ENCODE measurements at places on chromosomes 12 and 14. TPM values are rescaled to one million over a fixed set of nuclear protein-coding genes. Genes with fewer than 3 reads are reported as not detected.
A peak's percentile ranks its signal among the peaks of the same experiment; 100 is the strongest.

GRCh38 chr12:116922194-116922897, 11.6 kb downstream of the FBXW8 start:
- no peak for DNase-seq

ZFHX2 gene
- 0.03 TPM for total RNA-seq

DNA sequence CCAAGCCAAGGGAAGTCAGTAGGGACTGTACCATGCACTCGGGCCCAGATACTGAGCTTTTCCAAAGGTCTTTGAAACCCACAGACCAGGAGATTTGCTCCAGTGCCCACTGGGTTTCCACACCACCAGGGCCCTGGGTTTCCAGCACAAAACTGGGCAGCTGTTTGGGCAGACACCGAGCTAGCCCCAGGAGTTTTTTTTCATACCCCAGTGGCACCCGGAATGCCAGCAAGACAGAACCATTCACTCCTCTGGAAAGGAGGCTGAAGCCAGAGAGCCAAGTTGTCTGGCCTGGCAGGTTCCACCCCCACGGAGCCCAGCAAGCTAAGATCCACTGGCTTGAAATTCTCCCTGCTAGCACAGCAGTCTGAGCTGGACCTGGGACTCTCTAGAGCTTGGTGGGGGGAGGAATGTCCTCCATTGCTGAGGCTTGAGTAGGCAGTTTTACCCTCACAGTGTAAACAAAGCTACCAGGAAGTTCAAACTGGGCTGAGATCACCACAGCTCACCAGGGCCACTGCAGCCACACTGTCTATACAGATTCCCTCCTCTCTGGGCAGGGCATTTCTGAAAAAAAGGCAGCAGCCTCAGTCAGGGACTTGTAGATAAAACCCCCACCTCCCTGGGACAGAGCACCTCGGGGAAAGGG, 793.7 kb downstream of the RPS29 start:
- DNase-seq, result no peak

SLC25A47 gene
- total RNA-seq, result 0.06 TPM

- no peak for DNase-seq
These were observed 41.8 kb upstream of the SLC6A15 start for GRCh38 chr12:84954415-84954814.

GRCh38 chr14:50599700-50600444, 39.9 kb downstream of the ATL1 start:
- peak; percentile 50 for DNase-seq

GRCh38 chr14:37858733-37859132, 263.3 kb downstream of the TTC6 start:
- DNase-seq, result no peak

GRCh38 chr12:104958805-104959334, 780 bp upstream of the SLC41A2 start:
- DNase-seq, result no peak

DNA sequence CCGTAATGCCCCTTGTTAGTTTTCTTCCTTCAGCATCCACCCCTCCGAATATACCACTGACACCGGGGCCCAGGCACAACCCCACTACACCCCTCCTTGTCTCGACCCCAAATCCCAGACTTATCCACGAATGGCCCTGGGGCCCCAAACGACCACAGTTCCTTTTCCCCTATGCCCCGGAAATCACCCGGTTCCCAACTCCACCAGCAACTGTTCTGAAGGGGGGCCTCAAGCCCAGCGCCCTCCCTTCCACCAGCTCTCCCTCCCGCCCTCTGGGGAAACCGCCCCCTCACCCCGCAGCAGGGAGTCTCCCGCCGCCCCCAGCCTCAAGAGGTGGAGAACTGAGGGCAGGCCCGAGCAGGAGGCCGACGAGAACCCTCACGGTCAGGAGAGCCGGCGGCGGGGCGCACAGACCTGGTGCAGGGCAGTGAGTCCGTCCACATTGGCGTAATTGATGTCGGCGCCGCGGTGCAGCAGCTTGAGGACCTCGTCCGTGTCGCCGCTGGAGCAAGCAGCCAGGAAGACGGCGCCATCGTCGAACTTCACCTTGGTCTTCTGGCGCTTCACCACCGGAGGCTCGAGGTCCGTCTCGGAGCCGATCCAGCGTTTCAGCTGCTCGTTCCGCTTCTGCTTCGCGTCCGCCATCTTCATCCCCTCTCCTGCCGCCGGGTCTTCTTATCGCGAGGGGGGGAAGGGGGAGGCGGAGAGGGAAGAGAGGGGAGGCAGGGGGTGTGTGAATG, 446 bp downstream of the PPP1R12A start:
- peak; percentile 40 for DNase-seq

- no peak for DNase-seq
These were observed 172.8 kb downstream of the KTN1 start for GRCh38 chr14:55752580-55753390.

ZNF664 gene
- total RNA-seq, result 59.4 TPM

- DNase-seq, result no peak
These were observed 326.0 kb downstream of the RAD51B start for GRCh38 chr14:68145539-68145938.

GRCh38 chr14:54440037-54440436, 1.1 kb downstream of the CNIH1 start:
- no peak for DNase-seq

GRCh38 chr14:24055971-24056799, 4.4 kb downstream of the CARMIL3 start:
- DNase-seq, result no peak

INSM2 gene
- total RNA-seq, result 0.17 TPM

DNA sequence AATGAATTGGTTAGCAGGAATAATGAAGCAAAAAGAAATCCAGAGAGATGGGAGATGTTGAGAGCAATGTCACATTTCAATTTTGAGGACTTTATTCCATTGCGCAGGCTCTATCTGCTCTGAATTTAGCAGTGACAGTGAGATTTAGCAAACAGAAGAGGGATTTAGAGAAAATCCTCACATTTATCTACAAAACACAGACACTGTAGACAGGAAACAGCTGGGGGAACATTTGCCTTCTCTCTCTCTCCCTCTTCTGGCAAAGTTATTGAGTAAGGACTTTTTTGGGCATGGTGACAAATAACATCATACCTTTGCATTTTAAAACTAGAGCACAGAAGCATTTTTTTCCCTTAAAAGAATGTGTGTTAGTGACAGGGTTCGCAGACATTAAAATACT, at the start of gene IGF1:
Gene IGF1, minus strand, starts transcription at position 158 of the 400 bp plus-strand sequence. CDS start 182 bp downstream, outside the sequence.
- no peak for DNase-seq

- no peak for DNase-seq
These were observed 332.7 kb upstream of the NOVA1 start for GRCh38 chr14:26930576-26930975.

DNA sequence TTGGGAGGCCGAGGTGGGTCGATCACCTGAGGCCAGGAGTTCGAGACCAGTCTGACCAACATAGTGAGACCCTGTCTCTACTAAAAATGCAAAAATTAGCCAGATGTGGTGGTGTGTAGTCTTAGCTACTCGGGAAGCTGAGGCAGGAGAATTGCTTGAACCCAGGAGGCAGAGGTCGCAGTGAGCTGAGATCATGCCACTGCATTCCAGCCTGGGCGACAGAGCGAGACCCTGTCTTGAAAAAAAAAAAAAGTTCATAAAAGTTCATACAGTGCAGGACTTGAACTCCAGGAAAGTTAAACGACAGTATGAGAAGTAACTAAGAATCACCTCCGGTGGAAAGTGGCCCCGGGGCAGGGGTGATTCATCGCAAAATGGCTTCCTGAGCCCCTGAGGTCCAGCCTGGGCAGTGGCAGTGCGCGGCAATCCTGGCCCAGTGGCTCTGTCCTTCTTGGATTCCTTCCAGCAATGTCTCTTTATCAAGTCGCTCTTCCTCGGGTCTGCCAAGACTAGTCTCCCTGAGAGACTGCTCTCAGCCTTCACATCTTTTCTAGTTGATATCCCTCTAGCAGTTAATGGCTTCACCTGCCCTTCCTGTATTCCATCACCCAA, 16.7 kb upstream of the MAP1LC3B2 start:
- DNase-seq, result peak; percentile 57

DNA sequence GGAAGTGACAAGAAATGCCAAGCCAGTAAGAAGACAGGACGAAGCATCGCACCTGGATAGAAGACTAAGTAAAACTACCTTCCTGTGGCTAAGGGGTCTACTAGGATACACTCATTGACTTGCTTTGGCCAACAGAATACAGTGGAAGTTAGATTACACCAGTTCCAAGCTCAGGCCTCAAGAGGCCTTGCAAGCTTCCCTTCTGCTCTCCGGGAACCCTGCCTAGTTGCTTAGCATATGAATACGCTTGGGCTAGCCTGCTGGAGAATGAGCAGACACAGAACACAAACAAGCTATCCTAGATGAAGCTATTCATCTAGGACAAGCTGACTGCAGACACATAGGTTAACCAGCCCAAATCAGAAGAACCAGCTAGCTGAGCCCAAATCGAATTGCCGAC, 97.0 kb downstream of the DPF3 start:
- DNase-seq, result peak; percentile 45

- no peak for DNase-seq
These were observed 157.0 kb downstream of the FLRT2 start for GRCh38 chr14:85686908-85687307.

- DNase-seq, result no peak
These were observed 85.9 kb downstream of the TMEM117 start for GRCh38 chr12:43921666-43922337.

DNA sequence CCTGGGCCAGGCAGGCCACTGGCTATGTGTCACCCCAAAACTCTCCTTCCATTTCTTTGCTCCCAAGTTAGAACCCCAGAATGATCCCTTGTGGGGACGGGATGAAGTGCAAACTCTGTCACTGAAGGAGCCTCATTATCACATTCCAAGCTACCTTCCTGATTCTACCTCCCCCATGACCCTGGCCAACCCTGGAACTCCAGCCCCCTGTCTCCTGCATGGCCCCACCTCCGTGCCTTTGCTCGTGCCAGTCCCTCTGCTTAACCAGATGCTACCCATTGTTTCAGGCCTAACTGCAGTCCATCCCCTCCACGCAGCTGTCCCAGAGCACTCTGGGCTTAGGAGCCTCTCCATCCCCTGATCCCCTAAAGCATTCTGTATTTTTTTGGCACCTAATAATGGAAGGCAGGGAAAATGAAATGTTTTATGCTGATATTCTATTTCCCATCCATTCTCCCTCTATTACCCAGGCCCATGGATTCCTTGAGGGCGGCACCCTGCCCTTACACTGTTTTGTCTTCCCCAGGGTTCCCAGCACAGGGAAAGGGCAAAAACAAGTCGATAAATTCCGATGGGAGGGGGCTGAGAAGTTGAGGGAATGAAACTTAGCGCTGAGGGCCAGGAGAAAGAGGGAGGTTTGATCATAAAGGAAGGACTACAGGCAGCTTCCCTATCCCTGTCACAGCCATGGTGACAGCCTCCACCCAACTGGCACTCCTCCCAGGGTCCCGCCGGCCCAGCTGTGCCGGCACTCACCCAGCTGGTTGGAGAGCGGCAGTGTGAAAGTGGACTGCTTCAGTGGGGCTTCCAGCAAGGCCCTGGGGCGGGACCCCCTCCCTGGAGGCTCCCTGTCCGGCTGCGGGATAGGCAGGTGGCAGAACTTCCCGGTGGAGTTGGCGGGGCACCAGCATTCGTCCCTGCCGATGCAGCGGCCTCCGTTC, 58.1 kb downstream of the ISCA2 start:
- DNase-seq, result no peak

KRT72 gene
- total RNA-seq, result not detected

GLS2 gene
- 1.2 TPM for total RNA-seq

GYS2 gene
- not detected for total RNA-seq

GRCh38 chr12:124622331-124622730, 54.9 kb upstream of the NCOR2 start:
- no peak for DNase-seq

DNA sequence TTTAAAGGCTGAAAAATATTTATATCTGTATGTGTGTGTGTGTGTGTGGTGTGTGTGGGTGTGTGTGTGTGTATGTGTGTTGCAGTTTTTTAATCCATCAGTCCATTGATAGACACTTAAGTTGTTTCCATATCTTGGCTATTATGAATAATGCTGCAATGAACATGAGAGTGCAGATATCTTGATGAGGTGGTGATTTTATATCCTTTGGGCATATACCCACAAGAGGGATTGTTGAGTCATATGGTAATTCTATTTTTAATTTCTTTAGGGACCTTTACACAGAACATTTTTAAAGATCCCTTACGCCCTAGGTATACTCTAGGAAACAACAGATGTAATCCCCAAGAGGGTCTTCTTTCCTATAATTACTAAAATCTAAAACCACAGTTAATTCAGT, 154.5 kb upstream of the CLEC14A start:
- no peak for DNase-seq

DNA sequence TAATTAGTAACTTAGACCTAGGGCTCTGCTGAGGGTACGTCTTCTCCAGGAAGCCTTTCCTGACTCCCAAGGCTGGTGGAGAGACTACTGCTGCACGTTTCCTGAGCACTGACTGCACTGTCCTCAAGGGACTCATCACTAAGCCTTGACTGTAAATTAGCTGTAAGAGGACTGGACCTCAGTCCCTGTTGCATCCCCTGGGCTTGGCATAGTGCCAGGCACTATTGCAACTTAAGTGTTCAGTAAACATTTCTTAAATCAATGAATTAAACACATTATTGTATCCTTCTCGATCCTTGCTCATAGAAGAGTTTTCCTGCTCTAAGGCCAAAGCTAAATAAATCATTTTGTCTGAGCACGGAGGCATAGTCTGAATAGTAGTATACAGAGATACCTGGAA, 31.9 kb upstream of the IFNG-AS1 start:
- no peak for DNase-seq

- DNase-seq, result peak; percentile 53
These were observed 1.1 kb downstream of the PDE3A start for GRCh38 chr12:20369305-20370013.

DNA sequence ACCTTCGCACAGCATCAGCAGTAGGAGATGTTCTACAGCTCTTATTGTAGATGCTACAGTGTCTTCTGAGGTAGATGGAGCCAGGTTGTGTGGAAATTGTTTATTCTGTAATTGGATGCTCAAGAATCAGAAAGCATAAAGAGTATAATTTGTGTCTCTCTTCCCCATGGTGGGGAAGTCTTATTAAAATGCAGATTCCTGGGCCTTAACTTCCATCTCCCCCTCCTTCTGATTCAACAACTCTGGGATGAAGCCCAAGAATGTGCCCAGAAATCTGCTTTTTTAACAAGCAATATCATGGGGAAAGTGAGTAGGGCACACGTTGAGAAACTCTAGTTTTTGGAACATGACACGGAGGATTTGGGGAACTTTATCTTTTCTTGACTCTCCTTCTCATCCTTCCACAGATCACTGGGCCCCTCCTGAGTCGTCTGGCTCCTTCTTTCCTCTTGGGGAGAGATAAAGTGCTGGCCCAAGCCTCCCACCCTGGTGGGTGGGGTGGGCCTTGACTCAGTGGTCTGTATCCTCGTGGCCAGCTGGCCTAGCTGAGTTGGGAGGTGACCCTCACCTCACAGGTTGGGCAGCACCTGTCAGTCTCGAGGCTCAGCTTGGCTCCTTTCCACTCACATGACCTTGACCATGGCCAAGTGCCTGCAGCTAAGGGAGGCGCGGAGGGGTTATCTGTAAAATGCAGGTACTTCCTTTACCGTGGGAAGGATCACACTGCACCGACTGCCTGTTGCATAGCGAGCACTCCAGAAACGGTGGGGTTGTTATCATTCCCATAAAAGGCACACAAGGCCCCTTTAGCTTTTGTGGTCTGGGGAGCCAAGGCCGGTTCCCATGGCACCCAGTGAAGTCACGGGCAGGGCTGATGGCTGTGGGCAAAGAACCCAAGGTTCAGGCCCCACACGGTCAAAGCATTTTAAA, 141.9 kb downstream of the CHST11 start:
- no peak for DNase-seq

- DNase-seq, result peak; percentile 18
These were observed 580.2 kb downstream of the ETNK1 start for GRCh38 chr12:23204933-23205778.

- DNase-seq, result peak; percentile 58
These were observed 2.6 kb downstream of the SIX4 start for GRCh38 chr14:60721326-60722106.

- DNase-seq, result no peak
These were observed 2.4 kb downstream of the CCDC177 start for GRCh38 chr14:69572030-69572840.

DPPA3 gene
- total RNA-seq, result not detected

Data from G401 (cell line).